EL (cell line): ENCODE measurements at places on chromosomes 1 and 21.

GRCh38 chr21:36229181-36229580 is 72.6 kb downstream of the DOP1B start:
- no peak for DNase-seq

DNA sequence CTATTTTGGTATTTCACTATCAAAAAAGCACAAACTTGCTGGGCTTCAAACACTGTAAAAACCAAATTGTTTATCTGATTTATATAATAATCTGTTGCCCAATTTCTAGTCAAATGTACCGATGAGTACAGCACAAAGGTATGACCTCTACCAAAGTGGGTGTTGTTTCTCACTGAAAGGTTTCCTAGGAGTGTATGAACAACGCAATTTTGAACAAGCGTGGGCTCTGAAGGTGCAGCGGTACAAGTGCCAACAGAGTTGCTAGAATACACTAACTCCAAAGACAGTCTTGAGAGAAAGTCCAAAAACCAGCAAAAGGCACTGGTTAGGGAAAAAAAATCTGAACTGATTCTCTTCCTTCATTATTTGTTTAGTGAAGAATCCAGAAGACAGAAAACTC is 130.4 kb downstream of the ATP1B1 start:
- DNase-seq = no peak

GRCh38 chr1:161763522-161764098 is 2.5 kb upstream of the ATF6 start:
- peak; percentile 25 for DNase-seq

DNA sequence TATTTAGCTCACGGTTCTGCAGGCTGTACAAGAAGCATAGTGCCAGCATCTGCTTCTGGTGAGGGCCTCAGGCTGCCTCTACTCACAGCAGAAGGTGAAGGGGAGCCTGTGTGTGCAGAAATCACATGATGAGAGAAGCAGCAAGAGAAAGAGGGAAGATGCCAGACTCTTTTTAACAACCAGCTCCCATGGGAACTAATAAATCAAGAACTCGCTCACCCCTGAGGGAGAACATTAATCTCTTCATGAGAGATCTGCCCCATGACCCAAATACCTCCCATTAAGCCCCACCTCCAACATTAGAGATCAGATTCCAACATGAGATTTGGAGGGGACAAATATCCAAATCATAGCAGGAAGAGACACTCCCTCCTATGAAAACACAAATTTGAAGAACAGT is 74.1 kb downstream of the OLFML2B start:
- no peak for DNase-seq

DNA sequence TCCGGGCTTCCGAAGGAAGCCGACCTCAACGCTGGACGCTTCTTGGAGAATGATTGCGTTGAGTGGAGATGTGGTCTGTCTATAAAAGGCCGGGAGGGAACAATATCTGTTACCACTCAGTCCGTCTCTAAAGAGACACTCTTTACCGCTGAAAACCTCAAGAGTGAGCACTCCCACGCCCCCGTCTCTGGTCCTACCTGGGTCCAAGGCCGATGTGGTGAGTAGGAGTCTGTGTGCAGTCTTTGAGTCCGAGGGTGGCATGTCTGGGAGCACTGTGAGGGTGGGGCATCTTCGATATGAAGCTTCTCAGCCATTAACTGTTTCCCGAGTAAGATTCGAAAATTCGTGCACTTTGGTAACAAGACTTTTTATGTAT is 576 bp downstream of the ZFP69 start:
- peak; percentile 40 for DNase-seq

DNA sequence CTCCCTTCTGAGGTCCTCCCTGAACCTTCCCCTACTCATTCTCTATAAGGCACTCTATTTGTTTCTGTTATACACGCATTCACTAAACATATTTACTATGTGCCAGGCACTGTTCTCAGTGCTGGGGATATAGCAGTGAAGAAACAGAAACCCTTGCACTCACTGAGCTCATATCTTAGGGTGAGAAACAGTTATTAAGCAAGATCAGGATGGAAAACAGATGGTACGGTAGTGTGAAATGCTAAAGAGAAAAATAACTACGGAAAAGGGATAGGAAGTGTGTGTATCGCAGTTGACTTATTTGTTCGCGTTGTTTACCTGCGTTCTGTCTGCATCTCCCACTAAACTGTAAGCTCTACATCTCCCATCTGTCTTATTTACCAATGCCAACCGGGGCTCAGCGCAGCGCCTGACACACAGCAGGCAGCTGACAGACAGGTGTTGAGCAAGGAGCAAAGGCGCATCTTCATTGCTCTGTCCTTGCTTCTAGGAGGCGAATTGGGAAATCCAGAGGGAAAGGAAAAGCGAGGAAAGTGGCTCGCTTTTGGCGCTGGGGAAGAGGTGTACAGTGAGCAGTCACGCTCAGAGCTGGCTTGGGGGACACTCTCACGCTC is 572 bp downstream of the CYB5RL start:
- no peak for DNase-seq

DNA sequence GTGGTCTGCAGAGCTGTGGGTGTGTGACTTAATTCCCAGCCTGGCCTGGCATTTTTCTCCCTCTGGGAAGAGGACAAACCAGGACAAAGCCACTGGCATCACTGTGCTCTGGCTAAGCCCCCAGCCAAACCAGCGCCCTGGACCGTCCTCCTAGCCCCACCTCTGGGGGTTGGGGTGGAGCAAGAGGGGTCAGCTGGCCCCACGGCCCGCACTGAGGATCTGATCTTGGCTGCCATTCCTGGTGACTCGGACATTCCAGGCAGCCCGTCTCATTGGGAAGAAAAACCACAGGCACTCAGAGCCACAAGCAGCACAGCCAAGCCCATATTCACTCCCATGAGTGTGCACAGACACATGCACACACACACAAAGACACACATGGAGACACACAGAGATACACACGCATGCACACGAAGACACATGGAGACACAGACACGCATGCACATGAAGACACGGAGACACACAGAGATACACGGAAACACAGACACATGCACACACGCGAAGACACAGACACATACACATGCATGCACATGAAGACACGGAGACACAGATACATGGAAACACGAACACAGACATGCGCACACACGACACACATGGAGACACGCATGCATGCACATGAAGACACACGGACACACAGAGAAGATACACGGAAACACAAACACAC is 2.3 kb upstream of the MXRA8 start:
- DNase-seq = peak; percentile 97

DNA sequence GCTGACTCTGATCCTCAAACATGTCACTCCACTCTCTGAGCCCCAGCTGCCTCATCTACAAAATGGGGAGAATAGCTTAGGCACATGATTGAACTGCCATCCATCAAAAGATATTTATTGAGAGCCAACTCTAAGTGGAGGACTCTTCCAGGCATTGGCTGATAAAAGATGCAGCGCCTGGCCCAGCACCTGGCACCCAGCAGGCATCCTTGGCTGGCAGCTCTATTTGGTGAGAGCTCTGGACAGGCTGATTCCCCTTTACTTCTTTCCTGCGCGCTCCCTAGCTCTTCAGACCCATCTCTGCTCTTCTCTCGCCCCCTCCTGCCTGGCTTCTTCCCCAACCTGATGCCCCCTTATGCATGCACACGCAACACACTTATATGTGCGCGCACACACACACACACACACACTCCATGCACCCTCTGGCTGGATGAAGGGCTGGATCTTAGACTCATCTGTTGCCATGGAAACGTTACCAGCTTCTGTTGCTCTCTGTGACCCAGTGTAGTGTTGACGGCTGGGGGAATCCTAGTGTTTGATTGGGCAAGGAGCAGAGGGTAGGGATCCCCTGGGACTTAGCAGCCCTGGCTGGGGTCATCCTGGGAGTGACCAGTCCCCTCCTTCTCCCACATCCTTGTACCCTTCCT is 49.3 kb downstream of the VWA5B1 start:
- no peak for DNase-seq

- peak; percentile 17 for DNase-seq
These were observed 21.6 kb upstream of the SLAMF6 start for GRCh38 chr1:160544647-160545046.

DNA sequence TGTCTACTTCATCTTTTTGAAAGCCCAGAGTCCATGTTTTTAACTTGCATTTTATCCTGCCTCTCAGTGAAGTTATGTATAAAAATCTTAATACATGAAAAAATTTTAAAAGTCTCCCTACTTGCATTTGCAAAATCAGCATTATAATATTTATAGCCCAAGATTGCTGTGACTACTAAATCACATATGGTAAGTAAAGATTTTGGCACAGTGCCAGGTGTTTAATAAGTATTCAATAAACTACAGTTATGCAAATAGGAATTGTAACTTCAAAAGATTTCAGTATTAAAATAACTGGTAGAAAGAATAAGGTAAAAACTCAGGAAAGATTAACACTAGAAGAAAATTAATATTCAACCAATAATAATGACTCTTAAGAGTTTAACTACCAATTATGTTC is 641.7 kb downstream of the LRRIQ3 start:
- no peak for DNase-seq

DNA sequence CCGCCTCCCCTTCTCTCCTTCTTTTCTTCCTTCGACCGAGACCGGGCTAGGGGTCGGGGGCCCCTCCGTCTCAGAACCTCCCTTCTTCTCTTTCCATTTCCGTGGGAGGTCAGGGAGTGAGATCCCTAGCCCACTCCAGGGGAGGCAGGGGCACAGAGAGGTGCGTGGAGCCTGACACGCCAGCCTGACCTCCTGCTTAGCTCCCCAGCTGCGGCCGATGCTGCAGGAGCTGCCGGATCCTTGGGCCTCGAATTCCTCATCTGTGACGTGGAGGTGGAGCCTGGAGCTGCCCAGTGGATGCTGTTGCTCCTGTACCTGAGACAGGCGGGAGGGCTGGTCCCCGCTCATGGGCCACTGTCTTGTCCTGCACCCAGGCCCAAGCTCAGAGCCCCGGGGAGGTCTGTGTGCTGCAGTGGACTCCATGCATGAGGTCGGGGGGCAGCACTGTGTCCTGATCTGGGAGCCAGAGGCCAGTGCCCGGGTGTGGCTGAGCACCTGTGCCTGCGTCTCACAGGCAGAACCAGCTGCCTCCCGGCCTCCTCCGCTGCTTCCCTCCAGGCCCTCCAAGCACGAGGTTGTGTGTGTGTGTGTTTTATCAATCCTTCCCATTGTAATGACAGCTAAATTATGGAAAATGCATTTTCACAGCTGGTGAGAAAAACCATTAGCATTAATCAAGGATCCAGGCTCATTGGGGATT is 55.3 kb upstream of the TTC34 start:
- DNase-seq = no peak

DNA sequence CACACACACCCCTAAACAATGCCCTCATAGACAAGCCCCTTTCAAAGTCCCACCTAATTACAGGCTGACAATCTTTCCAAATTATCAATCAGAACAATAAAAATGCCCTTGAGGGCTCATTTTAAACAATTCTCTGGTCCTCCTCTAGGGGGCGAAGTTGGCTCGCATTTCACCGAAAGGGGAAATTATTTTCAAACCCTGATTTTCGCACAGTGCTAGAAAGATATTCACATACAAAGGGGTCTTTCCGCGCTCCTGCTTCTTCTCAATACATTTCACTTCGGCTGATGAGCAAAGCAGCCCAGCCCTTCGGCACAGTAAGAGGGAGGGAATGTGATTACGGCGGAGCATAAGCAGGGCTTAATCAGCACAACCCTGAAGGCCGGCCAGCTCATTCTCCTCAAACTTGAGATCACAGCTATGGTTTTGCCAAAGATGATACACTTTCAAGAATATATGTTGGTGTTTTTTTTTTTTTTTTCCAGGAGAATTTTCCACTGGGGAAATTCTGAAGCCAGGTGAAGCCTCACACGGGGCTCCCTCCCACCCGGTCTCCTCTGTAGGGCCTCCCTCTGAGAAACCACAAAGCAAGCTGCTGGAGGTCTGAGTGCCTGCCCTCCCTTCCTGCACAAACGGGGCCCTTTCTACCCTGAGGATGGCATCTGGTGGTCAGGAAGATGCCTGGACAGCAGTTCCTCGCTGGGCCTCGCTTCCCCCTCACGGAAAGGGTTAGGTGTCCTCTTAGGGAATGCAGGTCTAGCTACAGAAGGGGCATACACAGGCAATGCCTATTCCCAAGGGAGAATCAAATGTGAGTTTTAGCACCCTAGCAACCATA is 66.9 kb downstream of the GNG12 start:
- DNase-seq = peak; percentile 91
